NT2/D1 (cell line): ENCODE measurements at places on chromosomes 11 and 22.

GRCh38 chr11:114821621-114822412 lies 143.5 kb downstream of the NXPE2 start:
- no peak for DNase-seq

DNA sequence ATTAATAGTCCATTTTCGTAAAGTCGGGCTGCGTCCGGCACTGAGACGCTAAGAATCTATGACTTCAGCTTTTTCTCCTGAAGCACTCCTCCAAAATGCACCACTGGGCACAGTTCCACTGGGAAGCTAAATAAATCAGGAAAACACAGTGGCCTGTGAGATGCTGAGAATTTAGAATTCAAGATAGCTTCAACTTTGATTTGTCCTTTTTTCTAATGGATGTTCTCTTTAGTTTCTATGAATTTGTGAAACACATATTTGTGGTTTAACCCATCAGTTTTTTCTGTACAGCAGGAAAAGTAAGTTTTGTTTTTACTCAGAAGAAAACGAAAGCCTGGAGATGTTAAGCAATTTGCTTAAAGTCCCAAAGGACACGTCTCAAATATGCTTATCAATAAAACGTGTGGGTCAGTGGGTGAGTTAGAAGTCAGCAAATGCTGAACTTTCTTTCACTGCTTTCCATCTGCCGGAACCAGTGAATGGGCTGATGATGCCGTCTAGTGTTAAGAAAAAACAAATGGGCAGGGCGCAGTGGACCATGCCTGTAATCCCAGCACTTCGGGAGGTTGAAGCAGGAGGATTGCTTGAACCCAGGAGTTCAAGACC lies 40.7 kb upstream of the CLMP start:
- no peak for DNase-seq

DNA sequence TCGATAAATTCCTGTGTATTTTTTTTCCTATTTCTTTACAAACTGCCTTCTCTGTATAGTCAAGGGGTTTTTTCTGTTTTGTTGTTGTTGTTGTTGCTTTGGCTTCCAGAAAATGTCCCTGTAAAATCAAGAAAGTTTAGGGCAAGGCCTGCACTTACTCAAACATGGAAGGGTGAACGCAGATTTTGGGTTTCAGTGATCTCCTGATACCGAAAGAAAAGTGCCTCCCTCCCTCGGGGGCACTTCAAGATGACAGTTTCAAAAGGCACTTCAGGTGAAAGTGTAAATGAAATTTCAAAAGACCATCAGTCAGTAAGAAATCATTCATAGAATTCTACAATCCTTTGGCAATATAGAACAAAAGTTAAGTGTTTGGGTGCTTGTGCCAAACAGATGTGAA lies 43.4 kb upstream of the TMPRSS4 start:
- DNase-seq = no peak

GRCh38 chr11:503179-503981 lies 3.7 kb downstream of the RNH1 start:
- no peak for DNase-seq

DNA sequence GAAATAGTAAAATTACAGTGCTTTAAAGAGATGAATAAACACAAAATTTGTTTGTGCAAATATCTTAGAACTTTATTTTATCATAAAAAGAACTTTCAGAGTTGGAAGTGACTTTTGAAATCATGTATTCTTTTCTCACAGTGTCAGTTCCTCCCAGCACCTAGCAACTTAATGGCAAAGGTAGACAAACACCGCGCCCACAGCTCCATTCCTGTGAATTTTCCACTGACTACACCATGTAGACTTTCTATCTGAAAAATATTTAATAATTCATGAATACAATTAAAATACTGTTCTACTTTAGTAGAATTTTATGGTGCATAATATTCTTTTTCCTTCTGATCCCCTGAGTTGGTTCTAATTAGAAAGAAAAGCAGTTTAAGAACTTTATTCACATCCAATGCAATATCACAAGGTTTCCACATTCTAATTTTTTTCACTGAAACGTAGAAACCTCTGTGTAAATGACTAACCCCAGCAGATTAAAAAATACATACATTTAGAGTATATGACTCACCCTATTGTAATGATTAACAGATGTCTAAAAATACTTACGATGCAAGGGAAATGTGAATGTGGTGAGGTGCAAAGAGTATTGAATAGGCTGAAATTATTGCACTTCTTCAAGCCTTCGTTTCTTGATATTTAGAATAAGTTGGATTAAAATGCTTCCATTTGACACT lies 218.2 kb upstream of the CCDC179 start:
- DNase-seq = no peak
